ENCODE measurements at places on chromosomes 1 and 21.

DNA sequence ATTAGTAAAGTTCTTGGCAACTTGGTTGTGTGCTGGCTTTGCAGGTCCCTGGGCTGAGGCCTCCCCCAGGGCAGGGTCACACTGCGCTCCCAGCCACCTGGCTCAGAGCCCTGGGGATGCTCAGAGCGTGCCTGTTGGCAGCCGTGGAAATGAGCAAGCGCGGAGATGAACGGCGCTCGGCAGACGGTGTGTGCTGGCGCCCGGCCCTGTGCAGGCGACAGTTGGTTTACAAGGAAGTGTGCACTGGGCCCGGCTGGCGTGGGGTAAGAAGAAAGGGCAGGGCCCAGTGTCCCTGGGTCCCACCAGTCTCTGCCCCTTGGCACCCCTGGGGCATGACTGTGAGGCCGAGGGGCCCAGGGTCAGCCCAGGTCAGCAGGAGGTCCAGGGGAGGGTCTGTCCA, 25.7 kb upstream of the PEX10 start:
- no peak for DNase-seq

- DNase-seq, result peak; percentile 22
These were observed 1.5 kb downstream of the KCNA3 start for GRCh38 chr1:110673197-110673701.

DNA sequence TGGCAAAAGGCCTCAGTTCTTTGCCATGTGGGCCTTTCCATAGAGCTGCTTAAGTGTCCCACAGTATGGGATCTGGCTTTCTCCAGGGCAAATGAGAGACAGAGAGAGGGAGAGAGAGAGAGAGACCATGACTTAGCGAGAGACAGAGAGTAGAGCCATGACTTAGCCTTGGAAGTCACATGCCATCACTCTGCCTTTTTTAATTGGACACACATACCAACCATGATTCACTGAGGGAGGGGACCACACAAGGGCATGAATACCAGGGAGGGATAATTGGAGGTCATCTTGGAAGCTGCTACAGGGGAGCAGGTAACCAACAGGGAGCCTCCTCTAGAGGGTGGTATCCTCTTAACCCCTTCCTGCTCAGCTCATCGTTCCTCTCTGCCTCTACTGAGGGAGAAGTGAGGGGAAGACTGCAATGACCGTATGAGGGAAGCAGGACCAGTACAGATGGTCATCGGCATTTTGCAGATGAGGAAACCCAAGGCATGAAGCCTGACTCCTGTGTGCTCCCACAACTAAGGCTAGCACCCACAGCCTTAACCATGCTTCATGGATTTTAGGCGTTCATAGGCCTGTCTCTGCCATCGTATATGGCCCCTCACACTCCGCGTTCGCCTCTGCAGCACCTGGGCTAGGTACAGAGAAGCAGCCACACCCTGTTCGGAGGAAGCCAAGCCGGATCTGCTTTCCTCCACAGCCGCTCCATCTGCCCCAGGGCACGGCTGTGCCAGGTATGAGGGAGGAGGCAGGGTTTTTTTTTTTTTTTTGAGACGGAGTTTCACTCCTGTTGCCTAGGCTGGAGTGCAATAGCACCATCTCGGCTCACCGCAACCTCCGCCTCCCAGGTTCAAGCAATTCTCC, 38.6 kb downstream of the MEF2D start:
- no peak for DNase-seq

DNA sequence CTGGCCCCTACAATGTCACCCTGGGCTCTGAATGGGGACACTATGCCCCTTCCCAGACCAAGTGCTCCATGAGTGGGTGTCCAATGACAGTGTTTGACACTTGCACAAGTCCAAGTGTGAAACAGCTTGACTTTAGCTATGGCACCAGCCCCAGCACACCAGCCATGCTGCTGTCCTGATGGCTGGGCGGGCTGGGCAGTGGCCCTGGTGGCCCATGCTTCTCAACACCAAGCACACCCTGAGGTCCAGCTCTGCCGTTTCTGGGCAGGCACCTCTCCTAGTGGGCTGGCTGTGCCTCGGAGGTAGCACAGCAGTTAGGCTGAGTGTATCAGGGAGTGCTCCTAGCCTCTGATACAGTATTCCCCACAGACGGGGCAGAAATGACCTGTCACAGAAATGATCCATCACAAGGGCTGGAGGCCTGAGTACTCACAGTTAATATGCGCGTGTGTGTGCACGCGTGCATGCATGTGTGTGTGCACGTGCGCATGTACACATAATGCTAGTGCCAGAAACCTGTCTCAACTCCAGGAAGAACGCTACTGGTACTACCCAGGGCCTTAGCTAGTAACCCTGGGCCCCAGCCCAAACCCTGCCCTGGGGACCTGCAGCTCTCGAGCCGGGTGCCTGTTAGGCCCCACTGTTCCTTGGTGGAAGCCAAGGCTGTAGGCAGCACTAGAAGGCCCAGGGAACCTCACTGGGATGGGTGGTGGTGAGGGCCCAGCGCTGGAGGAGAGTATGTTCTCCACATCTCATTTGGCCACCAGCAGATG, 134.0 kb downstream of the DMRTB1 start:
- DNase-seq, result peak; percentile 8

DNA sequence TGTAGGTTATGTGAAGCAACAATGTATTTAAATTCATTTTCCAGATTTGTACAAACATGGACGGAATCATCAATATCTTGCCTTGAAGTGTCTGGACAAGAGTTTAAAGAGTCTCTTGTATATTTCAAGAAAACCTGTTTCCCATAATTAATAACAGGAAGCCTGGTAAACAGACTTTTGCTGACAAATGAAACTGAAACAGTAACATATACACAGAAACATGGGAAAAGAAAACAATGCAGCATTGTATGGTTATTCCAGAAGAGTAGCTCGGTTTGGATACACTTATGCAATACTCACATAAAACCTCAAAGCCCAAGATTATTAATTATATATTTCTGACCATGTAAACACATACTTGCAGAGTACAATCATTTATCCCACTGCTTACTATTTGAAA, 265.5 kb downstream of the PTPRC start:
- no peak for DNase-seq

- DNase-seq, result no peak
These were observed 382.0 kb downstream of the KCNH1 start for GRCh38 chr1:210751911-210752310.

DNA sequence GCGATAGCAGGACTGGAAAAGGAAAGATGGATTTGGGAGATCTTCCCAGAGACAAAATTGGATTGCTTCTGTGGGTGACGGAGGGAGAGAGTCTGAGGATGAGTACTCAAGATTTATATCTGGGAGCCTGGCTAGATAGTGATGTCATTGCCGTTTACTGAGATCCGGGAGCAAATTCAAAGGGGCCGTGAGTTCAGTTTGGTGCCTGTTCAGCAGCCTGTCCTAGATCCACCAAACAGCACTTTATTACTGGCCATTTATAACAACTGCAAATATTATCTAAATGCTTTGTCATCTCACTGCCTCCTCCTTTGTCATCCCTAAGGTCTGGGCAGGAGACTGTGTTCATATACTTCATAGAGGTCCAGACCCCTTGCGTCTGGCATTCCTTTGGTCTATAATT, 29.2 kb downstream of the MAPKAPK2 start:
- DNase-seq, result no peak

DNA sequence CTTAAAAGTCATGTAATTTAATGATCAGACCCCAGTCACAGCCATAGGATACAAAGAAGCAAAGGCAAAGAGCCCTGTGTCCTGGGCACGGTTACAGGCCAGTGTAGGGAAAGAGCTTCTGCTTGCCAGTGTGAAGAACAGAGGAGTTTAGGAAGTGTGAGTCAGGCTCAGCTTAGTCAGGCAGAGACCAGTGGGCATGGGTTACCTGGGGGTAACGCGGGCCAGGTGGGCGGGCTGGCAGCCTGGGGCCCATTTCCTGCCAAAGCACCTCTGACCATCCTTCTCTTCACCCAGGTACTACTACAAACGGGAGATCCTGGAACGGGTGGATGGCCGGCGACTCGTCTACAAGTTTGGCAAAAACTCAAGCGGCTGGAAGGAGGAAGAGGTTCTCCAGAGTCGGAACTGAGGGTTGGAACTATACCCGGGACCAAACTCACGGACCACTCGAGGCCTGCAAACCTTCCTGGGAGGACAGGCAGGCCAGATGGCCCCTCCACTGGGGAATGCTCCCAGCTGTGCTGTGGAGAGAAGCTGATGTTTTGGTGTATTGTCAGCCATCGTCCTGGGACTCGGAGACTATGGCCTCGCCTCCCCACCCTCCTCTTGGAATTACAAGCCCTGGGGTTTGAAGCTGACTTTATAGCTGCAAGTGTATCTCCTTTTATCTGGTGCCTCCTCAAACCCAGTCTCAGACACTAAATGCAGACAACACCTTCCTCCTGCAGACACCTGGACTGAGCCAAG, 4.7 kb downstream of the ELF3 start:
- no peak for DNase-seq

GRCh38 chr1:208134491-208134890, 109.7 kb downstream of the PLXNA2 start:
- no peak for DNase-seq

DNA sequence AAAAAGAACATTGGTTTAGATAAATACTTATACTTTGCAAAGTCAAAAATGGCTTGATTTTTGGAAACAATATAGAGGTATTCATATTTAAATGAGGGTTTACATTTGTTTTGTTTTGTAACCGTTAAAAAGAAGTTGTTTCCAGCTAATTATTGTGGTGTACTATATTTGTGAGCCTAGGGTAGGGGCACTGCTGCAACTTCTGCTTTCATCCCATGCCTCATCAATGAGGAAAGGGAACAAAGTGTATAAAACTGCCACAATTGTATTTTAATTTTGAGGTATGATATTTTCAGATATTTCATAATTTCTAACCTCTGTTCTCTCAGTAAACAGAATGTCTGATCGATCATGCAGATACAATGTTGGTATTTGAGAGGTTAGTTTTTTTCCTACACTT, 65.3 kb upstream of the SAMD13 start:
- DNase-seq, result no peak

GRCh38 chr1:180778782-180779398, 133.8 kb upstream of the KIAA1614 start:
- no peak for DNase-seq

DNA sequence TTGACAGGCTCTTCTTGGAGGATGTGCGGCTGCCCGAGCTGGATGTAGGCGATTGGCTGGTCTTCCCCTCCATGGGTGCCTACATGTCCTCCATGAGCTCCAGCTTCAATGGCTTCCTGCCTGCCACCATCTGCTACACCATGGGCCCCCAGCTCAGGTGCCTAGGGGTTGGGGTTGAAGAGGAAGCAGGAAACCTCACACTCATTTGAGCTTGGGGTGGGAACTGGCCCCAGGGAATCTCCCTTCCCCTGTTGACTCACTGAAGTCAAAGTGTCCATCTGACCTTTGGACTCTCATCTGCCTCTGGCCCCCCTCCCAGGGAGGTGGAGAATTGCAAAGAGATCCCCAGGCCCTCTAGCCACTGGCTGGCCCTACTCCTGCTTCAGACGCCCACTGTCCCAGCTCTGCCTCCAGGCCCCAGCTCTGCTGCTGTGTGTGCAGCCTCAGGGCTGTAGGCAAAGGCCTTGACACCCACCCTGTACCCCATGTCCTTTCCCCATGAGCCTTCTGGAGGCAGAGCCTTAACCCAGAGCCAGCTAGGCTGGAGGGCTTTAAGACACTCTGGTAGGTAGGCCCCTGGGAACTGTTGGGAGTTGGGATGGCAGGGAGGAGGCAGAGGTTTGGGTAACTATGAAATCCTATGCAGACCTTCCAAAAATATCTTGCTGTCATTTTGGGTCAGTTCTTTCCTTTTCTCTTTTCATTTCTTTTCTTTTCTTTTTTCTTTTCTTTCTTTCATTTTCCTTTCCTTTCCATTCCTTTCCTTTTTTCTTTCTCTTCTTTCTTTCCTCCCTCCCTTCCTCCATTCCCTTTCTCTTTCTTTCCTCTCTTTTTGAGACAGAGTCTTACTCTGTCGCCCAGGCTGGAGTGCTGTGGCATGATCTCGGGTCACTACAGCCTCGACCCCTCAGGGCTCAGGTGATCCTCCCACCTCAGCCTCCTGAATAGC, 66.9 kb upstream of the TINAGL1 start:
- no peak for DNase-seq

DNA sequence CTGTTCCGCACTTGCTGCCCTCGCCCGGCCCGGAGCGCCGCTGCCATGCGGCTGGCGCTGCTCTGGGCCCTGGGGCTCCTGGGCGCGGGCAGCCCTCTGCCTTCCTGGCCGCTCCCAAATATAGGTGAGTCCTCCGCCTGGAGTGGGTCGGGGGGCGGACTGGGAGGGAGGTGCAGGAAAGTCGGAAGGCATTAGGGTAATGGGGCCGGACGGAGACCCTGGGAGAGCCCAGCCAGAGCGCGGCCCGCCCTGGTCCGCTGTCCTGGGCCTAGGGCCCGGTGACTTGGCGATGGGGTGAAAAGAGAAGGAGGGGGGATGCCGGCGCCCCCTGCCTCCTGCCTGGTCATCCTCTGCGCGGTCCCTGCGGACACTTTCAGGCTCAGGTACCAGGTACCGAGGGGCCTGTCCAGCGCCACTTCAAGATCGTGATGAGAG, 243 bp downstream of the ADAM15 start:
- no peak for DNase-seq

- no peak for DNase-seq
These were observed 65.3 kb downstream of the SSBP3 start for GRCh38 chr1:54340878-54341277.

DNA sequence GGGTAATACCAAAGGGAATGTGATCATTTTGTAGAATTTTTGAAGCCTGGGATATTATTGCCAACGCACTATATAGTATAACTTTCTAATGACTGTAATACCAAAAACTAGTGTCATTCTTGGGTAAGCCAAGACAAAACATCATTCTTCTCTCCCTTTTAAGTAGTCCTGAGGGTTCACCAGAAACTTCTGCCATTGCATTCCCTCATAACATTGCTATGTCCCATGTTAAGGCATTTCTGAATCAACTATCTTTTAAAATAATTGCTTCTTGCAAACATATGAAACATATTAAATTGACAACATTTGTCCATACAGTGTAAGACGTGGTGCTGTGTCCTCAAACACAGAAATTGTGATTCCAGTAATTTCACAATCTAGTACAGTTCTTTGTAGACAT, 29.9 kb upstream of the C1orf21 start:
- DNase-seq, result no peak

DNA sequence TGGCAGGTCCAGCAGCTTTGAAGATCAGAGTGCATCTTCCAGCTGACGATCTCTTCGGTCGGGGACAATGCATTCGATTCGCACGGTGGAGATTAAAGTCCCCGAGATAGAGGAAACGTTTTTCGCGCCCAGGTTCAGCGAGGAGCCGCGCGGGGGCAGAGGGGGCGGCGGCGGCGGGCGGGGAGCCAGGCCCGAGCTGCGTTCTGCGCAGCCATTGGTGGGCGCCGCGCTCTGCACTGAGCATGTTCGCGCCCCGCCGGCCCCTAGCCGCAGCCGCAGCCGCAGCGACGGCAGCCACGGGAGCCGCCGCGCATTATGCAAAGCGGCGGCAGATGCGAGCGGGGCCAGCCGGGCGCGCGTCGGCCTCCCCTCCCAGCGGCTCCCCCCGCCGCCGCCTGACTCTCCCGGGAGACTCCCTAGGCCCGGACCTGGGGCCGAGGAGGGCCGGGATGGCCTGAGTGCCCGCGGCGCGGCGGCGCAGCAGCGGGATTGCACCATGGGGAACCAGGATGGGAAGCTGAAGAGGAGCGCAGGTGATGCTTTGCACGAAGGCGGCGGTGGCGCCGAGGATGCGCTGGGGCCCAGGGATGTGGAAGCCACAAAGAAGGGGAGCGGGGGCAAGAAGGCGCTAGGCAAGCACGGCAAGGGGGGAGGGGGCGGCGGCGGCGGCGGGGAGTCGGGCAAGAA, at the start of gene FMN2:
Gene FMN2, plus strand, starts transcription at position 270 of the 687 bp plus-strand sequence. Its CDS starts 227 bp downstream, at position 497.
- no peak for DNase-seq

- DNase-seq, result no peak
These were observed 279.8 kb downstream of the PBX1 start for GRCh38 chr1:164838786-164839185.

- DNase-seq, result no peak
These were observed 451.4 kb upstream of the ADGRL2 start for GRCh38 chr1:81349194-81349965.
